Stimulated activated CD8-positive, alpha-beta memory T cell treated with anti-CD3 and anti-CD28 coated beads, Interleukin-15, amount 100 ng/mL, for 1 hour (primary cell): ENCODE measurements at places on chromosomes 12 and 14.
A peak's percentile ranks its signal among the peaks of the same experiment; 100 is the strongest.

DNA sequence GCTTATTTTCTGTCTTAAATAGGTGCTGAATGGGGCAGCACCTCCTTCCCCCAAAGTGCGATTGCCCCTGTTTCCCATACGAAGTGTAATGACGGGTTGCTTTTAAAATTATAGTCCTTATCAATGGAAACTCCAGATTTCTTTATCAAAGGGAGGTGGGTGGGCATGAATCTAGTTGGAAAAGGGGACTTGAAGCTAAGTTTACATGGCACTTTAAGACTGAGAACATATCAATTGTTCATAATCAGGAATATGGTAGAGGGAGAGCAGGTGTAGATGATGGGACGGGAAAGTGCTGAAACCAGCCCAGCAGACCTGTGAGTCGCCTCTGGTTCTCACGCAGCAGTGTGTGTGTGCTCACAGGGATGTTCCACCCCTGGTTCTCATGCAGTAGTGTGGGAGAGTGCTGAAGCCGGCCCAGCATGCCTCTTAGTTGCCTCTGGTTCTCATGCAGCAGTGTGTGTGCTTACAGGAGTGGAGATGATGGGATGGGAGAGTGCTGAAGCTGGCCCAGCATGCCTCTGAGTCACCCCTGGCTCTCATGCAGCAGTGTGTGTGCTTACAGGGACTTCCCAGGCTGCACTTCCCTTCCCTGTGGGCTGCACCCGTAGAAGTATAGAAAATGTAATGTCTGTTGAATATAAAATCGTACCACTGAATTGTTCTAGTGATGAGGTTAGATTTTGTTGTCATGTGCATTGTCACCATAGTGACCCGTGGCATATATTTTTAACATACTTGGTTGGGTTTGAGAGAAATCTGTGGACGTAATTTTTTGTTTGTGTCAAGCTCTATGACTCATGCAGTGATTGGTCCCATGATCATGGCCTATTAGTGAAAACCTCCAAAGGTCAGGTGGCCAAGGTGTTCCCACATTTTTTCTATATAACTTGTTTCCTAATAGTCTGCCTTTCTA is 51.6 kb downstream of the GPATCH2L start:
- DNase-seq, result no peak

- DNase-seq, result no peak
These were observed 124.7 kb downstream of the GARIN6 start for GRCh38 chr12:99772274-99772673.

- DNase-seq, result no peak
These were observed 245.6 kb upstream of the NPAS3 start for GRCh38 chr14:32693114-32693513.

GRCh38 chr12:78037707-78038106 is 207.0 kb downstream of the NAV3 start:
- DNase-seq, result no peak

DNA sequence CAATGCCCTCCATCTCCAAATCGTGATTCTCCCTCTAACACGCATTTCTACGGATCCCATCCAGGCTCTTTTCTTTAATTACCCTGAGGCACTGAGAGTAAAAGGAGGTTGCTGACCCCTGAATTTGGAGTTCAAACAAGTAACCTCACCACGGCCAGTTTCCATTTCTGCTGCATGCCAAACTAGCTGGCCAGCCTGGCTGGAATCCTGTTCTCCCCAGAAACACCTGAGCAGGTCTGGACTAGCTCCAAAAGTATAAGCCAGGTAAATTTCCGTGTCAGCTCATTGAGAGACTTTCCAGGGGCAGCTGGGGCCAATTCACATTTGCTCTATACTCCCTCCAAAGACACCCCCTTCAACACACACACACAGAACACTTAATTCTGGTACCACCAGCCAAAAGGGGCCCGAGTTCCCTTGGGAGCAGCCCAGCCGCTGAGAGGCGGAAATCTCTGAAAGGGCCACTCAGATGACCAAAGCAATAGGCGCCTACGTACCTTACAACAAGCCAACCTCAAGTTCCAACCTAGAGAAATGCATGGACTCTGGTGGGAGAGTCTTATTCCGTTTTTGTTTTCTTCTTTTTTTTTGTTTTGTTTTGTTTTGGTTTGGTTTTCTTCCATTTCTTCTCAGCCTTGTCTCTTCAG is 131.4 kb downstream of the NDUFA12 start:
- no peak for DNase-seq

- no peak for DNase-seq
These were observed 28.3 kb downstream of the MLXIP start for GRCh38 chr12:122106843-122107242.

DNA sequence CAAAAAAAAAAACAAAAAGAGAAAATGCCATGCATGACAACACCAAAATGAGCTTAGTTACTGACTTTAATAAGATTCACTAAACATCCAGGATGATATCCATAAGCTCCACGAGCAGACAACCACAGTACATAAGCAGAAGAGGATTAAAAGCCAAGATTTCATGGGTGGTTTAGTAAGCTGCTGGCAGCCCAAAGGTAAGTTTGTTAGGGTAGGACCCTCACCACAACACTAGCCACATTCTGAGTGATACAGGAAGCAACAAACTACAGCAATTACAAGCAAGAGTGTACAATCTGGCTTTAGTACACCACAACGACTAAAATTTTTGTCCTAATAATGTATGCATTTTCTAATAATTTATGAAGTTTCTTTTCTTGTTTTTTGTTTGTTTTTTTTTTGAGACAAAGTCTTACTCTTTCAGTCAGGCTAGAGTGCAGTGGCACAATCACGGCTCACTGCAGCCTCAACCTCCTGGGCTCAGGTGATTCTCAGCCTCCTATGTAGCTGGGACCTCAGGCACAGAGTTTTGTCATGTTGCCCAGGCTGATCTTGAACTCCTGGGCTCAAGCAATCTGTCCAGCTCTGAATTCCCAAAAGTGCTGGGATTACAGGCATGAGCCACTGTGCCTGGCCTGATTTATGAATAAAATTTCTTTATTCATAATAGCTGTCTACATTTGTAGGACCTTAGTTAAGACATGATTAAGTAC is 221.4 kb downstream of the MED13L start:
- DNase-seq, result no peak

GRCh38 chr12:130266751-130267150 is 70.9 kb upstream of the PIWIL1 start:
- DNase-seq, result no peak

DNA sequence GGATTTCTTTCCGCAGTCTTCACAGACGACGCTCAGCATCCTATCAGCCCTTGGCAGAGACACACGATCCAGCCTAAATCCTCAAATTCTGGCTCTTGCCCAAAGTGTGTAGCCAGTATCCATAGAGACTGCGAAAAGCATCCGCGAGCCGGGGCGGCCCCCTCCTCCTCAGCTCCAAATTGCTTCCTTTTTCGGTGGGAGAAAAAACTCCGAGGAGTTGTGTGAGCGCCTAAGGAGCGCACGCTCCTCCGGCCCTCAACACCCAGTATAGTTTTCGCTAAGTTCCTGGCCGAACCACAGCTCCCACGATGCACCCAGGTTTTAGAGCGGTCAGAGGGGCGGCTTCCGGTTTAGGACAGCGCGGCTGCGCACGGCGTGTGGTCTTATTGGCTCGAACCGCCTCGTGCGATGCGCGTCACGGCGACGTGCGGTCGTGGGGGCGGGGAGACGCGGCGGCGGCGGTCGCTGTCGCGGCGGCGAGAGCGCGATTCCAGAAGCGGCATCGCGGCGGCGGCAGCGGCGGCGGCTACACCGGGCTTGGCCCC is at the start of gene ADIPOR2:
Gene ADIPOR2 (plus strand): TSS at position 493 of the 545 bp plus-strand sequence. CDS start 63,274 bp downstream, outside the sequence.
- peak; percentile 85 for DNase-seq

DNA sequence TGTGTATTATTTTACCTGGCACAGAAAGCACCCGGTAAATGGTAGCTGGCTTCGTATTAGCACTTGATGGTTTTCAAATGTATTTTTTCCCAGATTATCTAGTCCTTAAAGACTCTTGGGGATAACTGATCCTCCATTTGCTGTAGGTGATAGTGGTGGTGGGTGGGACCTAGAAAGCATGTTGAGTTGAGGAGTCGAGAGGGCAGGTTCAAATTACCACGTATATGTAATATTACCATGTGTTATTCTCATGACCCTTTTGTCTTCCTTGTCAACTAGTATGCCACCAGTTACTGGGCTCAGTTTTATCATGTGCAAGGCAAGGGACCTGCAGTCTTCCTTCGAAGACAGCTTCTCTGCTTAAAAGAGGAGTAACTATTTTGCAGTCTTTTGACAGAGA is 1.8 kb downstream of the GLRX5 start:
- DNase-seq, result no peak

- no peak for DNase-seq
These were observed 34.4 kb downstream of the DDX51 start for GRCh38 chr12:132109741-132110140.

- no peak for DNase-seq
These were observed 10.7 kb upstream of the M6PR start for GRCh38 chr12:8960176-8960575.

- no peak for DNase-seq
These were observed 3.7 kb downstream of the AQP2 start for GRCh38 chr12:49953961-49954846.

- DNase-seq, result no peak
These were observed 10.0 kb upstream of the GPRC5A start for GRCh38 chr12:12881151-12881909.
